Renal pelvis (tissue), 12 donors: ENCODE measurements at places on chromosomes 1 and 21. TPM values are rescaled to one million over a fixed set of nuclear protein-coding genes. Genes with fewer than 3 reads are reported as not detected.

OTUD7B gene
- 15.3 TPM for polyA plus RNA-seq

- DNase-seq, result no peak
These were observed 108.6 kb downstream of the GPR52 start for GRCh38 chr1:174556392-174556791.

- DNase-seq, result no peak
These were observed 34.5 kb downstream of the EBNA1BP2 start for GRCh38 chr1:43137445-43138052.

- no peak for DNase-seq
These were observed 32.0 kb upstream of the C1orf185 start for GRCh38 chr1:51070011-51070410.

GRCh38 chr1:244836135-244836521 lies 670 bp downstream of the COX20 start:
- peak; percentile 26 for DNase-seq

CD5L gene
- polyA plus RNA-seq, result not detected

- no peak for DNase-seq
These were observed 119.2 kb downstream of the PBX1 start for GRCh38 chr1:164678136-164678700.

DNA sequence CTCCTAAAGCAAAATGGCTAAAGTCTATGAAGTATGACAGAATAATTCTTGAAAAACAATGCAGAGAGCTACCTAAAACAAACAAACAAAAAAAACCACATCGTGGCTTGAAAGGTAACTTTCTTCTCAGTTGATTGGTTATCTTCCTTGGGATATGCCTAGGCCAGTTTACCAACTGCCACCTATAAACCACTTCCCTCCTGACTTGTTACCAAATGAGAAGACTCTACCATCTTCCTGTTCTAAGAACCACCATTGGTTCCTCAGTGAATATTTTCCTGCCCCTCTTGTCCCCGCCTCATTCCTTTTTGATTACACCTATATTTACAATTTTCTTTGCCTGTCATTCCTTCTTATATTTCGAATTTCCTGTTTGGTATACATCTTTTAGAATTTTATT lies 336.6 kb downstream of the SIPA1L2 start:
- DNase-seq, result no peak

DNA sequence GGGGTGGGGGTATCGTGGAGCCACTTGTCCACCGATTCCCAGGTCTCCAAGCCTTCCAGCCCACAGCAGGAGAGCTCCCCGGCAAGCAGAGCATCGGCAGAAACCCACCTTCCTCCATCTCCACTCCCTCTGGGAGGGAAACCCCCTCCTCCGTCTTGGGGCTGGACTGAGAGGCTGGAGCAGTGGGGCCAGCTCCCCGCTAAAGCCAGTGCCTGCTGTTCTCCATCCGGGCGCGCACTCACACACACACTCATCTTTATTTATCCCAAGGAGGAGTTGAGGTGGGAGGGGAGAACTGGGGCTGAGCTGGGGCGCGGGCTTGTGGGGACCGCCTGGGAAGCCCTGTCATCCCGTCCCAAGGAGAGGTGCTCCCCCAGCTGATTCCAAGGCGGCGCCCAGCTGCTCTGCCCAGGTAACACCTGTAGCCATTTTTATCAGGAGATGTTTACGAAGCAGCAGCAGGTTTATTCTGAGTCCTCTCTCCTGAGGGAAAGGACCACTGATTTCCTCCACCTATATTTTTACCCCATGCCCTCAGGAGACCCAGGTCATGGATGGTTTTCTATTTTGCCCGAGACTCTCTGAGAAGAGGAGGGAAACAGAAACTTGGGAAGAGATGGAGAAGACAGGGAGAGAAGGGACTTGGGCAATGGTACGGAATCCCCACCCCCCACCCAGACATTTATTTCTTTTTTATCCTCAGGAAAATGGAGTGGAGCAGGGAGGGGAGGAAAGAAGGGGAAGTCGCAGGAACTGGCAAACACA lies 2.1 kb downstream of the KCNN3 start:
- DNase-seq, result no peak

DNA sequence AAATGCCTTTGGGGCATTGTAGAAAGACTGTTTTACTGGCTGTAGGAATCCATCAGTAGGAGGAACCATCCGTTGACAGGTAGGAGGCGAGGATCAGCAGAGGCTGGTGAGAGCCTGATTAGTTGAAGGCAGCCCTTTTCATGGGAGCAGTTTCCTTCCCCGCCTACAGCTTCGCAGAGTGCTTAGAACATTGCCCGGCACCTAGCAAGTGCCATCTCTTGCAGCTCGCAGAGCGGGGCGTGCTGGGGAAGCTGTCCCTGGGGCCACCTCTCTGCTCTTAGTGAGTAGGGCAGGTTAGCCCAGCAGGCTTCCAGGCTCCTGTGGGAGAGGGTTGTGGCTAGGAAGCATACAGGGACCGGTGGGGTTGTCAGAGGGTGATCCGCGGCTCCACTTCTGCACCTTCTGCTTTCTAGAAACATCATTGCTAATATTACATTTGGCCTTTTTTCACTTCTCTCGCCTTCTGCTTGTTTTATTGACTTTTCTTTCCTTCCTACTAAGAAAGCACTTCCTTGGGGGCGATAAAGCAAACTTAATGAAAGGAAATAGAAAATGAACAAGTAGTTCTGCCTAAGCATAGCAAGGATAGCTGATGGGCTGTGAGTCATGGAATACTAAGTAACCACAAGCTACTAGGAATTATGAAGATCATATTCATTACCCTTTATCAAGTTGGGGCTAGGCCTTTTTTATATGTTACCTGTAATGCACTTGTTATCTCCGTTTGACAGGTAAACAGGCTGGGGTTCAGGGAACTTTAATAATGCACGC lies 176.7 kb downstream of the GALNT2 start:
- no peak for DNase-seq

- DNase-seq, result no peak
These were observed 235.2 kb downstream of the DISC1 start for GRCh38 chr1:231861541-231862481.

SV2A gene
- 8.2 TPM for polyA plus RNA-seq

GRCh38 chr1:119081267-119081666 lies 59.2 kb downstream of the WARS2 start:
- DNase-seq, result no peak

NUP210L gene
- 0.30 TPM for polyA plus RNA-seq

BROX gene
- 46.2 TPM for polyA plus RNA-seq

GRCh38 chr1:57489358-57490036 lies 65.6 kb upstream of the DAB1 start:
- DNase-seq, result no peak

DNA sequence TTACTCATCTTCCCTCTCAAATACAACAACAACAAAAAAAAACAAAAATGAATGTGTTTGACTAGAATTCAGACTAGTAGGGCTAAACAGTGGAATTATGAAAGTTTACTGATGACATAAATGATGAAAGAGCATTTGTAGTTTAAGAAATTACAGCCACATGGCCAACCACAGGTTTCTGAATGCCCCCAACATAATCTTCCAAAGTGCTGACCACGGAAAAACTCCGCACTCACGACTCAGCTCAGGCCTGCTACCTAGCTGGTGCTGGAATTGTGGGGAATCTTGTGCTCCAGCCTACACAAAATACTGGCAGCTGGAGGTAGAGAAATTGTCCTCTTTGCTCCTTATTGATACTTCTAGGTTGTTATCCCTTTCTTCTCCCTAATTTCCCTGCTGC lies 23.6 kb upstream of the TBX15 start:
- no peak for DNase-seq

- no peak for DNase-seq
These were observed 154.5 kb upstream of the OLFM3 start for GRCh38 chr1:102151242-102151641.

DNA sequence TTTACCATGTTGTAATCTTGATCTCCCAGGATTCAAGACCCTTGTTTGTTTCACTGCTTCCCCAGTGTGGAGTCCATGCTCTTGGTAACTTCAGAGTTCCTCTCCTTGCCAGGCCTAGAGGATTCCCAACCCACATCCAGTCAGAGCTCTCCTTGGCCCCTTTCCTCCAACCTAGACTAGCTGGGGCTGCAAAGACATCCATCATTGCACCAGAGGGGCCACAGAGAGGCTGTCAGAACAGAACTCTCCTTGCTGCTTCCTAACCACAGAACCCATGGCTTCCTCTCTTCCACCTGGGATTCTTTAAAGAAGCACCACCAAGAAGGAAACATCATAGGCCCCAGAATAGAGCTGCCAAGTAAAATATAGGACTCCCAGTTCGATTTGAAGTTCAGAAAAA lies 81.0 kb downstream of the HMGB4 start:
- DNase-seq, result no peak

DNA sequence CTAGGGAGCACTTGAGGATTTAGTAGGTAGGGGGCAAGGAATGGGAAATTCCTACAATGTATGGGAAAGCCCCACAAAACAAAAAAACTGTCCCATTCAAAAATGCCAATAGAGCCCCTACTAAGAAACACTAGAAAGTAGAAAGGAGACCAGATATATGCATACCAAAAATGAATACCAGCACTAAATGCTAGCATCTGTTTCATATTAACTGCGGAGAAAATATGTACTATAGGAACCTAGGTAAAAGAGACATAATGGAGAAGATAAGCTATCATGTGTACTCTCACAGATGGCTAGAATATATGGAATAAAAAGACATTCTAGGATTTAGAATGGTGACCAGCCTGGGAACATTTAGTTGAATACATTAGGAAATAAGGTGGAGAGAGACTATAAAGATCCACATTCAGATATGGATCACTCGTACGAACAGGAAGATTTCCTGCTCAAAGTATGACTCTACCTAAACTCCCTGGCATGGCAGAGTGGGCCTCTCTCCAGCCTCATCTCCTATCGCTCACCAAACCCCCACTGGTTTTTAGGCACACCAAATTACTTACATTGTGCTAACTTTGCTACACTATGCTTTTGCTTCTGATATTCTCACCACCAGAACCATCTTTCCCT lies 18.3 kb downstream of the ZNHIT6 start:
- DNase-seq, result no peak

DNA sequence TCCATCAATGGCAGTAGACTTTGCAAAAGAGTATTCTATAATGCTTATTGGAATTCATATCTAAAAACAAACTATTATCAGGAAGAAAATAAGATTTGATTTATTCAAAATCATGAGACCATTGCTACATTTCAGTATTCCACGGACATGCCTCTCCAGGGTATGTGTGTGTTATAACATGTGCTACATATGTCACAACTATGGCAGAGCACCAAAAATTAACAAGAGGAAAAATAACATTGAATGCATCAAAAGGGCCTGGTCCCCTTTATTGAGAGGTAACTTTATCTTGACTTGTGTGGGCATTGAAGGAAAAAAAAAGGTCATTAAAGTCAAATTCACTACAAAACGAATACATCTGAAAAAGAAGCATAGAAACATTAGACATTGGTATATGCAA lies 22.6 kb upstream of the LRRC8B start:
- DNase-seq, result no peak

SLC16A4 gene
- 117 TPM for polyA plus RNA-seq

GRCh38 chr1:16146279-16147155 lies 9.4 kb downstream of the EPHA2 start:
- DNase-seq, result peak; percentile 95

- DNase-seq, result no peak
These were observed 1.6 kb downstream of the COLGALT2 start for GRCh38 chr1:184035719-184036516.

DNA sequence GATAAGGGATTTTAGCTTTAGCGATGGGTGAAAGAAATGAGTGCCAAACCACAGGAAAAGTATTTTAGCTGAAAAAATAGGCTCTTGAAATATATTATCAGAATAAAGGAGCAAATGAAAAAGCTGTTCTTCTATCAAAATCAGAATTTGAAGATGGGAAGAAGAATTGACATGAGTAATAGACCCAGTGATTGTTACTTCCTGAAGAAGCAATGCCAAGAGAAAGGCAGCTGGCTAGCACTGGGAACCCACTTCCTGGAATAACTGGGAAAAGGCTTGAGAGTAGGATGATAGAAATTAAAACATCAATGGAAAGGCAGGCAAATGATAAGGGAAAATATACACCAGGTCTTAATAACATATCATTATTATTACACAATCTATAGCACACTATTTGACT lies 29.9 kb upstream of the LYPLAL1 start:
- DNase-seq, result no peak

DNA sequence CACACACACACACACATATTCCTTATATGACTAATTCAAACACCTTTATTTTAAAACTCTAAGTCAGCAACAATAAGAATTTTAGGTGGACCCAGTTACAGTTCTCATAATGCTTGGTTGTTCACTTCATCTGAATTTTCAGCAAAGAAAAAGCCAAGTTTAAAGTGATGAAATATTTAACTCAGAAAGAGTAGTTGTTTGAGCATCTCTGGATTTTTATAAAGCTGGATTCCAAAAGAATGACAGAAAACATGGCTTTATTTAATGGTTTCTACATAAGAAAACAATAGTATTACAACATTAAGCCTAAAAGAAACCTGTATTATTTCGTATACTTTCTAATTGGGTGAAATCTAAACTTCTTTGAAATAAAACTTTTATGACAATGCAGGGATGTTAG lies 54.2 kb upstream of the ADAMTS5 start:
- DNase-seq, result no peak

GRCh38 chr1:233233508-233234040 lies 62.0 kb downstream of the PCNX2 start:
- DNase-seq, result no peak

- DNase-seq, result no peak
These were observed at the start of gene LGR6 for GRCh38 chr1:202193614-202194327. Gene LGR6, plus strand, starts transcription at chr1:202193799. Its CDS starts 191 bp downstream, at chr1:202193990.

DNA sequence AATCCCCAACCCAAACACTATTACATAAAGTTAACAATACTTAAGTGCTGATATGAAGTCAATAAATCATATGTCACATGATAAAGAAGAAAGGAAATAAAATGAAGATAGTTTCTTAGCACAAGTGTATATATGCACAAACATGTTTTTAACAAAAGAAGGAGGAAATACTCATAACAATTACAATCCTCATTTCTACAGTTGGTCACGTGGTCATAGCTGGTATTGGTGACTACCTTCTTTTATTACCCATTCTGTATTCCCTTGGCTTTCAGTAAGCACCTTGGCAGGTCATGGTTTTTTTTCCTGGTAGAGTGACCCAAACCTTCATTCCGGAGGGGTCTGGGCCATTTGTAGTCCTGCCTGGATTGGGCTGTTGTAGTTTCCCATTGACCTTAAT lies 137.1 kb upstream of the KCND3 start:
- no peak for DNase-seq

DNA sequence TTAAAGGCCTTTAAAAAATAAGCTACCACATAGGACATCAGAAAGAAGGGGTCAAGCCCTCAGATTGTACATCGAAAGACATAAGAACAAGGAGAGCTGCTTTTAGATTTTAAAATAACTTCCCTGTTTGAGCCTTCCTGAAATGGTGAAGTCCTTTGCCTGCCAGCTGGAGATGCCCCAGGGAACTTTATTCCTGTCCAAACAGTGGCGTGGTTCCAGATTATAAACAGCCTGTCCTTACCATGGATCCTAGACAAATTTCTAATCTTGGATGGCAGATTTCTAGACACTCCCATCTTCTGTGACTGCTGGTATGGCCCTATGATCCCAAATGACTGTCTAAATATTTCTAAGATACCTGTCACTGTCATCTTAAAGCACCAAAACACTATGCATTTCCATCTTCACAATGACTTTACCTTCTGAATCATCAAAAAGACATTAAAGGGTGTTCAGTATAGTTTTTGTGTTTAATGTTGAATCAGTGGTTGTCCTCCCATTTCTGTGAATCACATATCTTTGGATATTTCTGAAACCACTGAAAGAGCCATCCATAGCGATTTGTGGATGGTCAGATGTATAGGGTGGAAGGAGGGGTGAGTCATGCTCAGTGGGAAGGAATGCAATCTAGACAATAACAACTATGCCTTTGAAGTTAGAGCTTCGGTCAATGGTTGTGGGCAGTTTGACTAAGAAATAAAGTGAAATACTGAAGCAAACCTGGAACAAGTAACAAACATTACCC lies 23.2 kb downstream of the ILDR2 start:
- DNase-seq, result no peak
